Renal cortical epithelial cell (primary cell): ENCODE measurements at places on chromosomes 5 and 9. TPM values are rescaled to one million over a fixed set of nuclear protein-coding genes. Genes with fewer than 3 reads are reported as not detected.

Gene DIRAS2
- 3.6 and 9.3 TPM in 2 replicates for total RNA-seq

Gene SCGB3A2
- total RNA-seq, result not detected in 2 replicates

Gene SPINK7
- total RNA-seq, result not detected in 2 replicates

Gene ENC1
- 44.5 and 219 TPM in 2 replicates for total RNA-seq

Gene CAMK4
- total RNA-seq, result 0.20 and 1.6 TPM in 2 replicates

Gene AGXT2
- 0.20 TPM in 1 of 2 replicates, not detected in the other for total RNA-seq

Gene EGFLAM
- under 0.01 and 7.0 TPM in 2 replicates for total RNA-seq

Gene SIGMAR1
- 36.8 and 56.1 TPM in 2 replicates for total RNA-seq
